T-helper 17 cell (primary cell): ENCODE measurements at places on chromosomes 6 and 20. TPM values are rescaled to one million over a fixed set of nuclear protein-coding genes. Genes with fewer than 3 reads are reported as not detected.

The RIPOR2 gene
- total RNA-seq = 364 TPM

The ME1 gene
- not detected for total RNA-seq

The B3GALT4 gene
- 13.0 TPM for total RNA-seq

The SIRPB2 gene
- 0.78 TPM for total RNA-seq

The MAPK13 gene
- total RNA-seq = 32.1 TPM

GRCh38 chr20:52049001-52049731 lies 142.4 kb downstream of the ZFP64 start:
- DNase-seq = no peak

DNA sequence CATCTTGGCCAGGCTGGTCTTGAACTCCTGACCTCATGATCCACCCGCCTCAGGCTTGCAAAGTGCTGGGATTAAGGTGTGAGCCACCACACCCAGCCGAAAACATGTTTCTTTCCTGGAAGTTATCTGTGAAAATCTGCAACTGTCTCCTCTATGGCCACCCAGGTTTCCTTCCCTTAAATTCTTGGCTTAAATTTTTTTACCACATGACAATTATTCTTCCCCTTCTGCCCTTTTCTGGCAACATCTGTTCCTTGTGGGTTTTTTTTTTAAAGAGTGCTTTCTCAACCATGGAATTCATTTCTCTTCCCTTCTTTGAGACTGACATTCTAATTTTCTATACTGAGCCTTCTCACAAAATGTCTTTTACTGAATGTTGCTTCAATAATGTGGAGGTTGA lies 59.6 kb downstream of the DOK5 start:
- DNase-seq = no peak

DNA sequence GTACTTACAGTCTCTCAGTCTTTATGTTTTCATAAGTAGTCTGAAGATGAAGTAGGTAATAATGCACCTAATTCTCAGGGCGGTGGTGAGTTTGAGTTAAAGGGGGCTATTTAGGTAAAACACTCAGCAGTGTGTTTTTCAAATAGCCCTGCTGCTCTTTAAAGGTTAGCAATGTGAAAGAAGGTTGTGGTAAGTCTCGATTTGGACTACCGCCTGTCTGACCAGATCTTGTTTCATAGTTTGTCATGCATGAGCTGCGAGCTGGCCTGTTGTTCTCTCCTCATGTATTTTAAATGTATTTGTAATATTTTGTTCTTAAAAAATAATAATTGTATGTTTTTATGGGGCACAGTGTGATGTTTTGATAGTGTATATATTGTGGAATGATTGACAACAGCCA lies 340.2 kb downstream of the DHX35 start:
- no peak for DNase-seq
